ENCODE measurements at places on chromosomes 5 and 9.

DNA sequence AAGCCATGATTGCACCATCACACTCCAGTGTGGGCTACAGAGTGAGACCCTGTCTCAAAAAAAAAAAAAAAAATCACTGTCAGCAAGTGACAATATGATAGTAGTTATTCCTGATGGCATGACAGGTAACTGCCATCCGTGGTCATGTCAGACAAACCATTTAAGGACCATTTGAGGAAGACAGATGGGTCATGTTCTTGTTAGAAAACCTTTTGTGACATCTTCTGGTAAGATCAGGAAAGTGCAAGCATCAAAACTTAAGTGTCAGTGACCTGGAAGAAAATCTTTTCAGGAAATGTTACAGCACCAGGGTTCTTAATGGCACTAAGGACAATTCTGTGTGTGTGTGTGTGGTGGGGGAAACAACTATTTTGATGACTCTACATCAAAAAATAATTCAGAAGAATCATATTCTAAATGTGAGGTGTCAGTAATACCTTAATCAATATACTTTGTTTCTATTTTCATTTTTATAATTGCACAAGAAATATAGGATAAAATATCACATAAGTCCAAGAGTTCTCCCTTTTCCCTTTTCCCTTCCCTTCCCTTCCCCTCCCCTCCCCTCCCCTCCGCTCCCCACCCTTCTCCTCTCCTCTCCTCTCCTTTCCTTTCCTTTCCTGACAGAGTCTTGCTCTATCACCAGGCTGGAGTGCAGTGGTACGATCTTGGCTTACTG is 17.8 kb downstream of the SLC38A9 start:
- DNase-seq = no peak

DNA sequence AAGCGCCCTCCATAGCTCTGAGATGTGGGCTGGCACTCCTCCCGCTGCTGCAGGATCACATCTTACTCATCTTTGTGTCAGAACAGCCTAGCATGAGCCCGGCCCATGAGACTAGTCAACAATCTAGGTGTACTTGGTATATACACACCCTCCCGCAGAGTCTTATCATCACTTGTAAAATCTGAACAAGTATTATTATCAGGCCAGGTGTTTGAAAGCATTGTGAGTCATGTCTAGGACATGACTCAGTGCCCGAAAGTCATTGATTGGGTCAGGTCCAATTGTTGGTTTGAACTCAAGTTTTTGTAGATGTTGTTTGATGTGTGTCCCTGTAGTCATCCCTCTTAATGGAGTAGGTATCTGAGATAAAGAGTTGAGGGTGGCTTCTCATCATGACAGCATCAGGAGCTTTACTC is 108.7 kb downstream of the CFAP90 start:
- no peak for DNase-seq

- DNase-seq = no peak
Observed at GRCh38 chr9:85702191-85702590, 39.6 kb downstream of the AGTPBP1 start.

GRCh38 chr5:425714-426113 is 17.3 kb upstream of the EXOC3 start:
- DNase-seq = no peak

DNA sequence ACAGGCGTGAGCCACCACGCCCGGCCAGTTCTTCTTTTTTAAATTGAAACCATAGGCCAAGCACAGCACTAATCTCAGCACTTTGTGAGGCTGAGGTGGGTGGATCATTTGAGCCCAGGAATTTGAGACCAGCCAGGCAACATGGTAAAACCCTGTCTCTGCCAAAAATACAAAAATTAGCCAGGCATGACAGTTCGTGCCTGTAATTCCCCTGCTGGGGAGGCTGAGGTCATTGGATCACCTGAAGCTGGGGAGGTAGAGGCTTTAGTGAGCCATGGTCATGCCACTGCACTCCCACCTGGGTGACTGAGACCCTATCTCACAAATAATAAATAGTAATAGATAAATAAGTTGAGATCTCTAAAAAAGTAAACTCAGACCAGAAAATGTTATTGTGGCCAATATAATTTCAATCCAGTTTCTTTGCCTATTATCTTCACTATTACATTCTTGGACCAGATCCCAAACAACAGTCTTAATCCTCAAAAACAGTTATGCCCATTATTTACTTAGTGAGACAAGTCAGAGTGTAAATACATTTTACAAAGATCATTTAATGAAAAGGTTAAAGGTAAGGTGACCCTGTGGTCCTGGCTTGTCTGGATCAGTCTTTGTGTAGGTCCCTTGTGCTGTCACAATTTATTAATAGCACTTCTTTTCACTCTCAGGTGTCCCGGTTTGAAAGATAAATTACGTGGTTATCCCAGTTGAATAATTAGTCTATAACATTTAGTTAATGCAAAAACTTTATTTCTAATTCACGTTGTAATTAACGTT is 53.6 kb downstream of the RAB24 start:
- no peak for DNase-seq

- DNase-seq = no peak
Observed at GRCh38 chr9:131490514-131490913, 12.2 kb upstream of the POMT1 start.

DNA sequence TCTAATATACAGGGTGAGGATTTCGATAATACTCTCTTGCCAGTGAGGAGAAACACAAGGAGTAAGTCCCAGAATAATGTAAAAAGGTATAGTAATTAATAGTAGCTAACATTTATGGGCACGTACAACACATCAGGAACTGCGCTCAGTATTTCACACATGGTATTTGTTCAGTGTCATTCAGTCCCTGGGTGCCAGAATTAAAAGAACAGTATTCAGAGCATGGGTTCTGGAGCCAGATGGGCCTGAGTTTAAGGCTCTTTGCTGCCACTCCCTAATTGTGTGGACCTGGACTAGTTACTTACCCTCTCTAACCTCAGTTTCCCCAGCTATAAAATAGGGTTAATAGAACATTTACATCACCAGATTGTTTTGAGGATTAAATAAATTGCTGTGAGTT is 16.3 kb downstream of the OSTF1 start:
- no peak for DNase-seq

GRCh38 chr5:62690421-62690820 is 111.8 kb downstream of the LRRC70 start:
- DNase-seq = no peak

DNA sequence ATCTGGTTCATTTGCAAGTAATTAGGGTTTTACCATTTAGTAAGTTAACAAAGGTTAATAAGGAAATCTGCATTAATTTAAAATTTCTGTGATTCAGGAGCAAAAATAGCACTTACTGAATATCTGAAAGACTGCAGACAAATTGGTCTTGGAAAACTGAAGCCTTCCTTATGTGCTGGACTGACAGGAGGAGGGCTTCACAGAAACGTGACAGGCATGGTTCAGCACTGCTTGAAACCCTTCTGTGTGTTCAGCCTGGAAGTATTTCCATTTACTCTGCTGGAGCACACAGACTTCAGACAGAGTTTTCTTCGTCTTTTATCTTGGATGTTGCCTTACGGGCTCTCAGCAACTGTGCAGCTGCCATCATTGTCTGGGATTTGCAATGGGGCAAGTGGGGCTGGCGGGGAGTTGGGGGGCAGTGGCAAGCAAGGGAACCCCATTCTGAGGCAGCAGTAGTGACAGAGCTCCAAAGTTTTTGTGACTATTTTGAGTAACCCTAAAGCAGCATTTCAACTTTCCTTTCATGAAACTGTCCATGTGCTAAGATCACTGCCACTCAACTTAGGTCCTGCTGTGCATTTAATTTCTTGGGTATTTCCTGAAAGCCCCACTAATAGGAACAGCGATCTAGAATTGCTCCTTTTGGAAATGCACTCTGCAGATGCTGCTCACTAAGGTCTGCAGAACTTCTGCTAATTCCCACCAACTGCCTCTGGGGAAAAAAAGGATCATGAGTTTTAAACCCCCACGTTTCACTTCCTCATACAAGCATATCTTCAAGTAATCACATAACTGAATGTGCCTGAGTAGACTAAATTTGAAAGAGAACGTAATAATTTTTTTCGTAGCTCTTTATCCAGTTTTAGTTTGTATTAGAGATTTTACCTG is 56.6 kb downstream of the KCNN2 start:
- DNase-seq = no peak

DNA sequence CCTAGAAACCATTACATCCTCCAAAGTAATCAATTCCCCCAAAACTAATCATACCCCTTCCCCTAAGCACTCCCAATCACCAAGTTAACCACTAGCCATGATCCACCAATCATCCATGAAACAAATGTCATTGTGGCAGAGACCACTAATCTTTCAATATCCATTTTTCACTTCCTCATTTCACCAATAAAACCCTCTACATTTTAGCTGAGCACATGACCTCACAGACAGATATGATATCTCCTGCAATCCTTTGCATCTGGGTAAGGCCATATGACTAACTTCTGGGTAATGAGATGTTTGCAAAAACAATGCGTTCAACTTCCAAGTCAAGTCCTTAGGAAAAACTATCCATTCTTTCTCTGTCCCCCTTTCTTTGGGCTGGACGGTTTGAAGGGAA is 20.7 kb downstream of the OR2S2 start:
- no peak for DNase-seq

DNA sequence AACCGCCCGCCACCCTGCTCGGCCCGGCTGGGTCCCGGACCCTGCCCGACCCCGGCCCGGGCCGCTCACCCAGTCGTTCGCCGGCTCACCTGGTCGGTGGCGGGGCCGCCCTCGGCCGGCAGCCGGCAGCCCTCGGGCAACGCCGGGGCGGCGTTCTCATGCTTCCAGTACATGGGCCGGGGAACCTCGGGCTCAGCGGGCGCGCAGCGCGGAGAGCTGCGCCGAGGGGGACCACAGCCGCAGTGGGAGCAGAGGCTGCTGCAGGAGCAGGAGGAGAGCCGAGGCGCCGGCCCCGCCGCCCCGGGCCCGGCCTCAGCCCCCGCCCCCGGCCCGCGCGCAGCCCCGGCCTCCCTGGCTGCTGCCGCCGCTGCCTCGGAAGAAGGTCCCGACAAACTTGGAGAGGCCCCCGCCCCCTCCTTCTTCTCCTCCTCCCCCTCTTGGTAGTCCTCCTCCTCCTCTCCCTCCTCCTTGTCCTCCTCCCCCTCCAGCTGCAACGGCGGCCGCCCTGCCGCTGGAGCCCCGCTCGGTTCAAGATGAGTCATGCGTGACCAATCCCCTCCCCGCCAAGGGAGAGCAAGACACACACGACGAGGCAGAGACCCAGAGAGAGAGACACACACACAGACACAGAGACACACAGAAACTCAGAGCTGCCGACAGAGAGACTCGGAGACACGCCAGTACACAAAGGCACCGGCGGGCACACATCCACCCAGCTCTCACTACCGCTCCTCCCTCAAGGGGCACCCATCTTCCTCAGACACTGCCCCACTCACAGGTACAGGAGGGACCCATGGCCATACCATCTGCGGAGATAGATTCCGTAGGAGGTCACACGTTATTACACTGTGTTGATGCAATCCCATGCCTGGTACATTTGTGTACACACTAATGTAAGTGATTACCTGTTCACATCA is at the start of gene LHX6:
Gene LHX6 (minus strand): TSS at position 390 of the 917 bp plus-strand sequence. CDS start 217 bp downstream, at position 173.
- no peak for DNase-seq

GRCh38 chr5:112737070-112737462 is 619 bp upstream of the APC start:
- DNase-seq = no peak

DNA sequence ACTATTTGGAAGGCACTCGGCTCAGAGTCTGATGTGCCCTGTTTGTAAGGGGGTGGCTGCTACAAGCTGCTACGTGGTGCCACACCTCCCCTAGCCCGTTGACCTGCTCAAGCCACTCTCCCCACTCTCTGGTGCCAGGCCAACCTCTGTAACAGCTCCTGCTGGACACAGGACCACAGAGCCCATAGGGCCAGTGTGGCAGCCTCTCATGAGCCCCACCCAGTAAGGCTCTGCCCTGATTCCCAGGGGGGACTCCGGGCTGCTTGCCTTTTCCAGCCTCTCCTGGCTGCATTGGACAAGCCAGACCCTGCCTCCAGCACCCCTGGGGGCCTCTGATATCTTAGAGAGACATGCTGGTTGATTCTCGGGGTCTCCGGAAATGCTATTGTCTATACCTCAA is 53.3 kb upstream of the ANGPTL2 start:
- DNase-seq = no peak

DNA sequence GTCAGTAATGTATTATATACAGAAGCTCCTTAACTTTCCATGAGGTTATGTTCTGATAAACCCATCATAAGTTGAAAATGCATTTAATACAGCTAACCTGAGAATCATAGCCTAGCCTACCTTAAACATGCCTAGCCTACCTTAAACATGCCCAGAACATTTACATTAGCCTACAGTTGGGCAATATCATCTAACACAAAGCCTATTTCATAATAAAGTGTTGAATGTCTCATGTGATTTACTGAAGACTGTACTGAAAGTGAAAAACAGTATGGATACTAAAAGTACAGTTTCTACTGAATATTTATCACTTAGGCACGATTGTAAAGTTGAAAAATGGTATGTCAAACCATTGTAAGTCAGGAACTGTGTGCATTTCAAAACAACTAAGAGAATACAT is 1.6 kb downstream of the GM2A start:
- DNase-seq = no peak

GRCh38 chr9:129126749-129127618 is 15.8 kb downstream of the PTPA start:
- DNase-seq = no peak

- no peak for DNase-seq
Observed at GRCh38 chr9:80883426-80883825, 805.9 kb downstream of the TLE1 start.

- DNase-seq = no peak
Observed at GRCh38 chr5:131305138-131305689, 41.4 kb downstream of the CDC42SE2 start.

DNA sequence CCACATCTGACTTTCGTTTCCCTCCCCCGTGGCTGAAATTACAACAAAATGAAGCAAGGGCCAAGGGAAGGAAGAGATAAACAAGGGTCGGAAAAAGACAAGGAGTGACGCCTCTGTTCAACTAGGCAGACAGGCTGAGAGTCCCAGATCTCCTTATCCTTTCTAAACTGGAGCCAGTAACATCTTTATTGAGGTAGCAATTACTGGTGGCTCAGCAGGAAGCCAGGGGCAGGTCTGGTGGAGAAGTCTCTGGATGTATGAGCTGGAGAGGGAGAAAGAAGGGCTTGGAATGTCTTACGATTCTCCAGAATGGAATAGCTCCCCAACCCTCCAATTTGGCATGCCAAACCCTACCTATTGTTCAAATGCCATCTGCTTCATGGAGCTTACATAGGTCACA is 190.8 kb upstream of the BRINP1 start:
- no peak for DNase-seq

DNA sequence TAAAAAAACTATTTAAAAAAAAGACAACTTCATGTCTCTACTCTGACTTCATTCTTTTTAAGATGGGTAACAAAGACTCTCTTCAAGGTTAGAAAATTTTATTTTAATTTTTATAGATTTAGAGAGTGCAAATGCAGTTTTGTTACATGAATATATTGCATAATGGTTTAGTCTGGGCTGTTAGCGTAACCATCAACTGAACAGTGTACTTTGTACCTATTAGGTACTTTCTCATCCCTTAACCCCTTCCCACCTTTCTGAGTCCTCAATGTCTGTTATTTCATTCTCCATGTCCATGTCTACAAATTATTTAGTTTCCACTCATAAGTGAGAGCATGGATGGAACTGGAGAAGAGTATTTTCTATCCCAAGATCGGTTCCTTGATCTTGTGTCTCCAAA is 16.8 kb downstream of the TLR4 start:
- DNase-seq = no peak

Measured in HS-27A (cell line).